Substantia nigra (tissue), 51 donors: ENCODE measurements at places on chromosomes 11 and 22.

DNA sequence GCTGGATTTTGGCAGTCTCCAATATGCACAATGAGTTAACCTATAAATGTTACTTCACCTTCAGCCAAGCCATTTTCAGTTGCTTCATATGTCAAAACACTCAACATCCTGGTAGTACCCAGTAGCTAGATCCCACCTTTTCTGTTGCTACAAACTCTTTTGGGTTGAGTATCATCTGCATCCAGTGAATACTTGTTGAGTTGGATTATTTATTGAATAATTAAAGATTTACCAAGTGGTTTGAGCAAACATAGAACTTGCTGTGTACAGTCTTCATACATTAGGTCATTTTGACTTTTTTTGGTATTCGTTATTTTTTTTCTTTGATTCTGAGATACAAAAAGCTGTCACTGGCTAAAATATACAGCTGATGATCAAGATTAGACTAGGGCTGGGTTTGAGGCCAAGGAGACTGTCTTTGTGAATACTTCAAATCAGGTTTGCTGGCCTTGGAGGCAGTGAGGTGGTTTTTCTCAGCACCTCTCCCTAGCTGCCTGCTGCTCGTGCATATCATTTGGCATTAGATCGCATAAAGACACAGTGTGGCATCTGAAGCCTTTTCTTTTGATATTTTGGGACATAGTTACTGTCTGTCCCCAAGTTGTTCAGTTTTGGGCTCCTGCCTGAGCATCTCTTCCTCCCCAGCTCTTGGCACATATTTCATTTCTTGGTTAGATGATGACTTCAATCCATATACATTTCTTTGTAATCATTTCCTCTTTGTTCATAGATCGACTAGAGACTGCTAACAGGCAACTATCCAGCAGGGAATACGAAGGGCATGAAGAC is 62.8 kb downstream of the AMOTL1 start:
- no peak for DNase-seq

DNA sequence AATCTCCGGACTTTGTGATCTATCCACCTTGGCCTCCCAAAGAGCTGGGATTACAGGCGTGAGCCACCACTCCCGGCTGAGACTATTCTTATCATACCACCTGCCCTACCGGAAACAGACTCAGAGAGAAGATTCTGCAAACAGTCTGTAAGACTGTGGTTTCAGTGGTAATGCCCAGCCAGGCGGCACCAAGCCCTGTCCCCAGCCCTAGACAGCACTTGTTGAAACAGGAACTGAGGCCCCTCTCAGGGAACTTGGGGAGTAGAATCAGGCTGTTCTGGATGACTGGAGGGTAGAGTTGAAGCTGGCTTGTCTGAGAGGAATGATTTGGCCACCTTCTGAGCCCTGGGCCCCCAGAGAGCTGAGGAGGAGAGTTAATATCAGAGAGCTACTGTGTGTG is 1.3 kb upstream of the INSC start:
- no peak for DNase-seq

GRCh38 chr11:88569342-88569741 is 231.8 kb upstream of the CTSC start:
- no peak for DNase-seq

DNA sequence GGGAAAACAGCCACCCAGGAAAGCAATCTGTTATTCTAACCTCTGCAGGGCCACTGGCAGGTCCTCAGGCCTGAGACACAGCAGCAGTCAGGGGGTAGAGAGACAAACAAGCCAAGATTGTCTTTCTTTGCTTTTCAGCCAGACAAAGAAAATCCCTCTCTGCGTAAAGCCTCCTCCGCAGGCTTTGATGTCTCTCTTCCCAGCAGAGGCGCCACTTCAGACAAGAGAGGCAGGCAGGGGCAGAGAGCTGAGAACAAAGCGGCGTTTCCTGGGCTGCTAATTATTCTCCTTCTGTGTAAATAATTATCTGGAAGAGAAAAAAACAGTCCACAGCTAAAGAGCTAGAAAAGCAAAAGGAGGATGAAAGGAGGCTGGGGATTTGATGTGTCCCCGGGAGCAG is 102.7 kb upstream of the SEZ6L start:
- DNase-seq, result no peak

DNA sequence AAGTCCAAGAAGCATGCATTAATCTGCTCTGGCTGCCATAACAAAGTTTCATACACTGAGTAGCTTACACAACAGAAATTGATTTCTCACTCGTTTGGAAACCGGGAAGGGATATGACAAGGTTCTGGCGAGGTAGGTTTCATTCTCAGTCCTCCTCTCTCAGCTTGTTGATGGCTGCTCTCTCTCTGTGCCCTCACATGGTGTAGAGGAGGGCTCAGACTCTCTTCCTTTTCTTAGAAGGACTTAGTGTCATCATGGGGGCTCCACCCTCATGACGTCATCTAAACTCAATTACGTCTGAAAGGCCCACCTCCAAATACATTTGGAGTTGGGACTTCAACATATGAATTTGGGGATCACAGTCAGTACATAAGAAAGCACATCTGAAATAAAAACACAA is 18.6 kb downstream of the GLYATL1 start:
- no peak for DNase-seq

- DNase-seq, result no peak
Observed at GRCh38 chr22:11042116-11042515, 4485.9 kb upstream of the OR11H1 start.

- no peak for DNase-seq
Observed at GRCh38 chr11:17695454-17696441, 23.6 kb upstream of the MYOD1 start.

DNA sequence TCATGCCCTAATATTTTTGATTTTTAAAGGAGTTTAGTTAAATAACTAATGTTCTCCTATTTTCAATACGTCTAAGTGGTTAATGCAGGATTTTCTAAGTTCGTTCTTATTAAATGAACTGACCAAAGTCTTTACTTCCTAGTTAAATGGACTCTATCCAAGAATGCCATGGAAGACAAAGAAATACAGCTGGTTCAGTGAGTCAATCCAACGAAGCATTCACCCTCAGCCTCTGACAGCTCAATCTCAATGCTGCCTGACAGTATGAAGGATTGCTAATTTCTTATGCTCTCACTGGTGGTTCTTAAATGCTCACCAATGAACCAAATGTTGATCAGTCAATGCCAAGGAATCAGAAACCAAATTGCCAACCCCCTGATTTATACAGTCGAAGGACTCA is 219.4 kb downstream of the CADM1 start:
- no peak for DNase-seq

GRCh38 chr22:44085743-44086270 is 61.7 kb downstream of the PARVB start:
- DNase-seq, result no peak

DNA sequence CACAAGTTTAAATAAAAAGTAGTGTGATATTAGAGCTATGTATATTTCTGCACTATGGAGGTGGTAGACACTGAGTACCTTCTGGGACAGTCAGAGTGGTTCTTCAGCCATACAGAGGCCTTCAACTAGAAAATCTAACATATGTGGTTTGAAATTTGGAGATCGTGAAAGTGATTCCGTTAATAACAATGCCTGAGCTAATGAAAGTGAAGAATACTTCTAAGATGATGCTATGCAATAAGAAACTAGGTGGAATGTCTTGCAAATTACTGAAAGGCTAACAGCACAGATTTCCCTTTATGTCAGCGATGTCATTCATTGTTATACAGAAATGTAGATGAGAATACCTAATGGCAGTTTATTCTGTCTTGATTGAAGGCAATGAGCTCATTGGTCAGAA is 1984.7 kb upstream of the RAG2 start:
- no peak for DNase-seq

GRCh38 chr22:19499880-19500242 is 20.1 kb downstream of the CDC45 start:
- no peak for DNase-seq

DNA sequence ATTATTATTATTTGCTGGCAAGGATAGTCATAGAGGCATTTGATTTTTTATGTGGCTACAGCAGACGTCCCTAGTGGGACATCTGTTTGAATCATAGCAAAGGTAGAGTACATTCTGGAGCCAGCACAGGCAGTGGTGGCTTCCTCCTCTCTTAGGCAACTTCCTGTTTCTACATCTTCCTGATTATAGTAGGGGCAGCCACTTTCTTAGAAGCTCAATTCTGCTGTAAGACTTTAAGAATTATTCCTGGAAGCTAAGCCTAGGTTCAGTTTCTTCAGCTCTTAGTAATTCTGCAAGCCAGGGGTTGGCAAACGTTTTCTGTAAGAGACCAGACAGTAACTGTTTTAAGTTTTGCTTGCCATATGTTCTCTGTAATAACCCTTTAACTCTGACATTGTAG is 129.3 kb upstream of the TENM4 start:
- DNase-seq, result no peak

DNA sequence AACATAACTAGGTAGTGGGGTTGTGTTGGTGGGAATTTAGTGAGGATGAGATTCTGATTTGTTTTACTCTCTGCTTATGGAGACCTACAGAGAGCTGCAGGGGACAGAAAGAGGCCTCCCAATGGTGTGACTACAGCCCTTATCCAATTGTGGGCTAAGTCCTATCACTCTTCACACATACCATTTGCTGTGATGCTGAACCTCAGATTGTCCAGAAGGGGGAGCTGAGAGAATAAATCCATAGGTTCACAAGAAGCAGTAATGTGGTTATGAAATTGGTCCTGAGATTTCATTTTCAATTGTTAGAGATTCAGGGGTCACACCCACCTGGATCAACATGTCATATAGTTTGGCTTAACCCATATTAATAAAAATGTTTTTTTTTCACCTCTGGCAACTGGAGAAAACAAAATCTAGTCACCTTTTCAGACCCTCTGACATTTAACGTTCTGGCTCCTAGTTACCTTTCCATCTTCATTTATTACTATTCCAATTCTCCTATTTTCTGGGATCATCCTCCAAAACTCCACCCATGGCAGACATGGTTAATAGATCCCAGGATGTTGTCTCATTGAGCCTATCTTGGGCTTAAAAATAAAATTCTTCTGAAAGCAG is 53.3 kb upstream of the PTPN5 start:
- DNase-seq, result no peak

DNA sequence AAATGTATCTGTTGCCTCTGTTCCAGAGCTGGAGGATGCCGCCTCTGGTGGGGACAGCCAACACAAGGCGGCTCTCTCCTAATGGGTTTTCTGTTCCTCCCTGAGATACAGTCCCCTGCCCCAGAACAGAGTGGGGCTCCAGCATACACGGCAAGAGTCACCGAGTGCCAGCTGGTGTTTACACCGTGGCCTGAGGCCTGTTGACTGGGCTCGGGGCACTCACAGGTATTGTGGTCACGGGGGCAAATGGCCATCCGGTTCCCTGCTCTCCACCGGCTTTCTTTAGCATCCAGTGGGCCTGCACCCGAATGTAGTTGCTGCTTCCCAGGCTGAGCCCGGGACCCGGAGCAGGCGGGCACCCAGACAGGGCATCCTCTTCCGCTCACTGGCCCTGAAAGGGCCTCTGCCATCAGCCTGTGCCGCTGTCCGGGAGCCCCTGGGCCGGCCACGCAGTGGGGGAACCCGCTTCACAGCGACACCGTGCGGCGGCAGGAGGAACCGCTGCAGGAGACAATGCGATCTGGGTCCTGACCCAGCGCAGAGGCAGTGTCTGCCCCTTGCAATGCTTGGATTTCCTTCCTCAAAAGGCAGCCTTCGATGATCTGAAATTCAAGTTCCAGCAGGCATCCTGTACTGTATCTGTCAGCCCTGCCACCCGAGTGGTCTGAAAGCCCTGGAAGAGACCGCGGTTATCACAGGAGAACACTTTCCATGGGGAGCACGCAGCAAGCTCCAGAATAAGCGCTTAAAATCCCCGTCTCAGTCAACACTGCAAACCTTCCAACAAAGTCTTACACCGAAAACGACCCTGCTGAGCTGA is 859 bp upstream of the KRTAP5-5 start:
- no peak for DNase-seq

- DNase-seq, result no peak
Observed at GRCh38 chr11:30488304-30488998, 97.7 kb downstream of the MPPED2 start.

DNA sequence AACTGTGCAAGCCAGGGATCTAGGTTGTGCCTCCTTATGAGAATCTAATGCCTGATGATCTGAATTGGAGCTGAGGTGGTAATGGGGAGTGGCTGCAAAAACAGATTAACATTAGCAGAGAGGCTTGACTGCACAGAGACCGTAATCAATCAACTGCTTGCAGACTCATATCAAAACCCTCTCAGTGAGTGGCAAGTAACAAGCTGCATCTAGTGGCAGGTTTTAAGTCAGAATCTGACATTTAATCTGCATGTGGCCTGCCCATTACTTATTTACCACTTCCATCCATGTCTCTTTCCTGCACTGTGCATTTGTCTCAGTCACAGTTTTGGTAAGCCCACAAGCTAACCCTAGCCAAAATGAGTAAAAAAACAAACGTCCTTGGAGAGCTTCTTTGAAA is 11.2 kb downstream of the C11orf58 start:
- DNase-seq, result no peak

- DNase-seq, result peak; percentile 88
Observed at GRCh38 chr11:64181506-64182411, 4.2 kb upstream of the STIP1 start.

- no peak for DNase-seq
Observed at GRCh38 chr22:43544289-43544673, 132.5 kb downstream of the MPPED1 start.

GRCh38 chr22:34278121-34278520 is 357.8 kb upstream of the LARGE1 start:
- DNase-seq, result no peak

DNA sequence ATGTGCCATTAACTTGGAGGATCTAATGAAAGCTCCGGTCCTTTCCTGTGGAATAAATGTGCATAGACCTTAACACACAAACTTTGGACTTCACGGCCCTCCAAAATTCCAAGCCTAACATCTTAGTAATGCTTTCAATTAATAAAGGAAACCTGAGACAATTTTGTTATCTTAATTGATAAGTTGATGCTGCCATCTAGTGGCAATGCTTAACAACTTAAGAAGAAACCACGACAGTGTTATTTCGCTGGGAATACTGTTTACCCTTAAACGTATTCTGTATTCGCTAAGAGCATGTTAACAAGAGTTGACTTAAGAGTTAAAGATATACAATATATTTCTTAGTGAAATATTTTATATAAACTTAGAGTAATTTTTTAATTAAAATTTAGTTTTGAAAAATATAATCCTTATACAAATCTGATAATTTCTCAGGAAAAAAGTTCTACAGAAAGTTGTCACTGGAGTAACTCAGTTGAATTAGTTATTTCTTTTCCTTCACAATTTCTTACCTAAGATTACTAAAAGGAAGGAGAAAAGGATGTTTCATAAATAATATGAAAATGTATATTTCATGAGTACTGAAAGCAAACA is 35.0 kb upstream of the OR9G4 start:
- DNase-seq, result no peak

- DNase-seq, result no peak
Observed at GRCh38 chr11:2268729-2269600, 1.4 kb downstream of the ASCL2 start.

- DNase-seq, result no peak
Observed at GRCh38 chr11:28058333-28058732, 49.6 kb downstream of the KIF18A start.
